Naive thymus-derived CD8-positive, alpha-beta T cell (primary cell): ENCODE measurements at places on chromosomes 1 and 21.

DNA sequence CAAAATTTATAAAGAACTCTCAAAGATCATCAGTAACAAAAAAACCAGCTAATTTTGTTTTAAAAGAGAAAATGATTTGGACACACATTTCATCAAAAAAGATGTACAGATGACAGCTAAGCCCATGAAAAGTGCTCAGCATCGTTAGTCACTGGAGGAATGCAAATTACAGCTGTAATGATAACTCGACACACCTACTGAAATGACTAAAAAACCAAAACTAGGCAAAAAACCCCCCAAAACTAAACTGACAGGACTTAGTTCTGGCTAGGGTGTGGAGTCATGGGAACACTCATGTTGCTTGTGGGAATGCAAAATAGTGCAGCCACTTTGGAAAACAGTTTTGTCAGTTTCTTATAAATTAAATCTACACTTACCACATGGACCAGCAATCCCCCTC is 59.5 kb downstream of the CNIH3 start:
- DNase-seq, result no peak

- DNase-seq, result no peak
Observed at GRCh38 chr1:94044290-94044790, 76.6 kb downstream of the ABCA4 start.

- DNase-seq, result no peak
Observed at GRCh38 chr21:25396135-25396711, 211.1 kb downstream of the MRPL39 start.

DNA sequence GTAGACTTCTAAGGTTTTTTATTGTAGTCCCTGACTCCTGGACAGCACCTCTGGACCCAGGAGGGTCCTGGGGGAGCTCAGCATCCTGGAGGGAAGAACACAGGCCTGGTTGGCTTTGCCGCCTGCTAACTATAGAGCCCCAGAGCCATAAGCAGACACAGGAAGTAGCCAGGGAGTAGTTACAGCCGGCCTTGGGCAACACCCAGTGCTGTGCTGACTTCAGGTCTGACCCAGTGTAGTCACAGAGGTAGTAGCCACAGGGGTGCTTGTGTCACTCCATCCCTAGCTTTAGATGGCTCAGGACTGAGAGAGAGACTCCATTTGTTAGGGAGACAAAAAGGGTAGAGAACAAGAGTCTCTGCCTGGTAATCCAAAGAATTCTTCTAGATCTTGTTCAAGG is 21.9 kb downstream of the MCOLN2 start:
- DNase-seq, result no peak

- DNase-seq, result no peak
Observed at GRCh38 chr21:28310711-28311110, 682.0 kb downstream of the LTN1 start.

- no peak for DNase-seq
Observed at GRCh38 chr1:189678779-189679178, 798.9 kb downstream of the BRINP3 start.
